ENCODE measurements at places on chromosomes 7 and 10.

- no peak for ATAC-seq
Observed at GRCh38 chr10:91528768-91529167, 104.1 kb downstream of the PPP1R3C start.

DNA sequence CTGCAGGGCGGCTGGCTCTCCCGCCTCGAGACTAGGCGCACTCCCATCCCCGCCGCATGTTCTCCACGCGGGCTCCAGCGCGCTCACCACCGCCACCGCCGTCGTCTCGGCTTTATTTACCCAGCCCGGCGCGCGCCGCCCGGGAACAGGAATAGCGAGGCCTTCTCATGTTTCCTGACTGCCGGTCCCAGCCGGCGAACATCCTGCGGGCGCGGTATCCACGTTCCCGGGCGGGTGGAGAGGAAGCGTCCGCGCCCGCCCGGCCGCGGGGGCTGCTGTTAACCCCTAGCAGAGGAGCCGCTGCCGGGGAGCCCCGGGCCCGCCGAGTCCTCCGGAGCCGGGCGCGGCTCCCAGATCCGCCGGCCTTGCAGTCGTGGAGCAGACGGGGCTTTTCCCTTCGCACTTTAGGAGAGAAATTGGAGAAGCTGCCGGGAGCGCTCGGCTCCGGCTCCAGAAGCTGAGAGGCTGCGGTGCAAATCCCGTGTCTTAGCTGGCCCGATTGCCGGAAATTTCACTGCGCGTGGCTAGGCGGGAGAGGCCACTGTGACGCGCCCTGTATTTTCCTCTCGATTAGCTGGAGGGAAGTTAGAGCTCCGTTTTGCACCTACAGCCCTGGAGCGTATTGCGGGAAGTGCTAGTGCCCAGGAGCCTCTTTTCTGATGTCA, at the start of gene MKX:
Gene MKX (minus strand): TSS at position 88 of the 665 bp plus-strand sequence. CDS start 2,404 bp downstream, outside the sequence.
- ATAC-seq, result no peak

GRCh38 chr10:9858816-9859215, 1158.9 kb upstream of the CELF2 start:
- no peak for ATAC-seq

DNA sequence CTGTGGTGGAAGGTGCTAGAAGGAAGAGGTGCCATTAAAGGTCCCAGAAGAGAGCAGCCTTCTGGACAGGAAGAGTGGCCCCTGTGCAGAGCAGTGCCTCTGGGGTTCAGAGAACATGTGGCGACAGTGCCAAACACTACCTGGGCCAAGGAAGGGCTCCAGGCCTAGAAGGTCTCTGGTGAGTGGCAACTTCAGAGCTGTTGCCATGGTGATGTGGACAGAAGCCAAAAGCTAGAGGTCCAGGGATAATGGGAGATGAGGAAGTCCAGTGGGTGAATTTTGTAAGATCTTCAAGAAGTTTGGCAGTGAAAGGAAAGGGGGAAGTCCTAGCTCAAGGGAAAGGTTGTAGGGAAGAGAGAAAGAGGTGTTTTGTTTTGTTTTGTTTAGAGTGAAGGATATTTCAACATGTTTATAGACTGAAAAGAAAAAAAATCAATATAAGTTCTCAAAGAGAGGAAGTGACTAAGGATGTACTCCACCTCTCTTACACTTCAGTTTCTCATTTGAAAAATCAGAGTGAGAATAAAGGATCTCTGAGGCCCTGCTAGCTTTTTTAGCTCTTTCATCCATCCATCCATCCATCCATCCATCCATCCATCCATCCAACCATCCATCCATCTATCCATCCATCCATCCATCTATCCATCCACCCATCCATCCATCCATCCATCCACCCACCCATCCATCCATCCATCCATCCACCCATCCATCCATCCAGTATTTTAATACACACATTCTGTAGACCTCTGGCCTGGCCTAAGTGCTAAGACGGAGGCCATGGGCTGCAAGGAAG, 77.1 kb upstream of the DUSP5 start:
- ATAC-seq, result no peak

DNA sequence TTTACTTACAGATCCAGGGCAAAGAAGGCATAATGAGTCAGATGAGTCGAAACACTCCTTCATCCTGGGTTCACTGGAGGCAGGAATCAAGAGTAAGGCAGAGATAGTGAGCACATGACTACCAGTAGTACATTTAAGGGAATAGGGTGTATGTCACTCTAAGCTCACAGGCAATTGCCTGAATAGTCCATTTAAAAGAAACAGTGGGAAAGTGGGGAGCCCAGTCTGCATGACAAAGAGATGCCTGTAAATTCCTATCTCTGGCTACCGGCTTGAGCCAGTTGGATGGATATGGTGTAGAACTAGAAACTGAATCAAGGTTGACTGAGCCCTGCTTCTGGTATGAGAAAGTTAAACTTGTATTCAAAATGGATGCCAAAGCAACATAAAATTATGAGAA, 861.5 kb upstream of the ZWINT start:
- ATAC-seq, result no peak

GRCh38 chr7:87287738-87288341, 57.6 kb upstream of the CROT start:
- no peak for ATAC-seq

DNA sequence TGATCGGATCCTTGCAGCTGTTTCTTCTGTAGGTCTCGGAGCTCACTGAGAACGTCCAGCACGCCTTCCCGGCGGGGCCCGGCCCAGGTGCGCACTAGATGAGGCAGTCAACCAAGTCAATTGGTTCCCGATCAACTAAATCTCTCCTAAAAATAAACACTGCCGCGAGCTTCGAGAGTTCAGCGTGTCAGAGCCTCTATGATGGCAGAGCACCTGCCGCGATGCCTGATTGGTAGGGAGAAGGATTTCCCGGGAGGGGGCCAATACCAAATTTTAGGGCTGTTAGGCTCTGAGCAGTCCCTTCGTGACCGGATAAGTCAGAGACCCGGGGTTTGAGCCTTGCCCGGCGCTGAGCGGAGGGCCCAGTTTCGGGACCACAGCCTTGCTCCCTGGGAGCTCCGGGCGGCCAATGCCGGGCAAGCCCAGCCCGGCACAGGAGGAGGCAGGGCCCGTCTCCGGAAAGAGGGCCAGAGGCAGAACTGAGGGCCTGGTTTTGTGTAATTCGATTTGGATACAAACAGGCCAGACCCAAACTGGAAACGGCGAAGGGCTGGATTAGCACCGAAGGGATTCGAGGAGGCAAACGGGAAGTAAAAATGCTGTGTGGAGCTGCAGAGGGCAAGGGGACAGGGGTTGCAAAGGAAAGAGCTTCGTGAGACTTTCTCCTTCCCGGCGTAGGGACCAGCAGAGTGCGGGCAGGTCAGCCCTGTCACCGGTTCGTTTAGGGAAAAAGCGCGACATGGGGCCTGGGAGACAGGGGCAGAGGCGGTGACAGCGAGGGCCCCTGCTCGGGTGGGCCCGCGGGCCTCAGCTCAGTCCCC, 569 bp downstream of the SLC26A5 start:
- ATAC-seq, result no peak

- ATAC-seq, result peak; percentile 56
Observed at GRCh38 chr7:29091715-29092114, 54.6 kb downstream of the CPVL start.

GRCh38 chr10:109504401-109504800, 418.9 kb downstream of the XPNPEP1 start:
- ATAC-seq, result no peak

DNA sequence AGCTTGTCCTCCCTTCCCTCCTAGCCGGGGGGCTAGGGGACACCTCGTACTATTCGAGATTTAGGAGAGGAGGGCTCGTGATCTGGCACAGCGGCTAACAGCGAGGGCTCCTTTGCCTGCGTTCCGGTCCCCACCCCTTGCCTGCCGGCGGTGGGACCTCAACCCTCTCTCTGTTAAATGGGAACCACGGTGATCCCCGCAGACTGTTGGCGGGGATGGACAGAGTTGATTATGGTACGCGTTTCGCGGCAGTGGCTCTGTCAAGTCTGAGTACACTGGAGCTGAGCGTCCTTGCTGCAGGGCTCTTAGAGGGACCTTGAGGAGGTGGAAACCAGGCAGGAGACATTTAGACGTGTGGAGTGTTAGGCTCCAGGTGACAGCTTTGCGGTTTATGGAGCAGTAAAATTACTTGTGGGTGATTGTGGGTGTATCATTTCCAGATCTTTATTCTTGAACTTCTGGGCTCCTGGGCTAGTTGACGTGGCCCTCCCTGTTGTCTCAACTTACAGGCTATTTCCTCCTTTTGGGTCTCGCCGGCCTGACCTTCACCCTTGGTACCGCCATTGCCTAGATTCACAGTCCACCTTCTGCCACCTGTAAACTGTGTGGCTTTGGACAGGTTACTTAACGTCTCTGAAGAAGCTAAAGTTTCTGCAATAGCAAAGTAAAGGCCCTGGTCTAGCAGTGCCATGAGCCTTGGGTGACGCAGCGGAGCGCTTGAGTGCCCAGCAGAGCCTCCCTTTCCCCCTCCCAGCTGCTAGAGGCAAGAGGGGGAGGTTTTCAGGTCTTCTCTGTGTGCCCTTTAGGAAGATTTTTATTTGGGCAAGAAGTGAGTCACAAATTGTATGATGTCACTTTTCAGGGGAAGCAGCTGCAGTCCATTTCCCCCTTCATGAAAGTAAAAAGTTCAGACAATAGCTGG, 739 bp downstream of the CASP7 start:
- ATAC-seq, result peak; percentile 77

DNA sequence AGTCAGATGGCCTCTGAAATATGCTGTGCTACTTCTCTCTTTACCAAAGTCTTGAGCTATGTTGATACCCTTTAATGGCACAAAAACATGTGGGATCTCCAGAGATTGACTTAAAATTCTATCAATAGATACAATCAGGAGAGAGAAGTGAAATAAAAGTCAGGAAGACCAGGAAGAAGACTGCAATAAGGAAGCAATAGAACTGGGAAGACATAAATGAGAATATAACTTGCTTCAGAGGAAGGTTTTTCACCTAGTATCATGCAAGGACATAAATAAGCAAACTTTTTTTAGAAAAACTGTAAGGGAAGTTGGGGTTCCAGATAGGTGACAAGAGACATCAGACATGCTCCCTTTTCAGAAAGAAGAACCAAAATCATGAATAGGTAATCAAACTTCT, 227.3 kb downstream of the XPNPEP1 start:
- no peak for ATAC-seq

DNA sequence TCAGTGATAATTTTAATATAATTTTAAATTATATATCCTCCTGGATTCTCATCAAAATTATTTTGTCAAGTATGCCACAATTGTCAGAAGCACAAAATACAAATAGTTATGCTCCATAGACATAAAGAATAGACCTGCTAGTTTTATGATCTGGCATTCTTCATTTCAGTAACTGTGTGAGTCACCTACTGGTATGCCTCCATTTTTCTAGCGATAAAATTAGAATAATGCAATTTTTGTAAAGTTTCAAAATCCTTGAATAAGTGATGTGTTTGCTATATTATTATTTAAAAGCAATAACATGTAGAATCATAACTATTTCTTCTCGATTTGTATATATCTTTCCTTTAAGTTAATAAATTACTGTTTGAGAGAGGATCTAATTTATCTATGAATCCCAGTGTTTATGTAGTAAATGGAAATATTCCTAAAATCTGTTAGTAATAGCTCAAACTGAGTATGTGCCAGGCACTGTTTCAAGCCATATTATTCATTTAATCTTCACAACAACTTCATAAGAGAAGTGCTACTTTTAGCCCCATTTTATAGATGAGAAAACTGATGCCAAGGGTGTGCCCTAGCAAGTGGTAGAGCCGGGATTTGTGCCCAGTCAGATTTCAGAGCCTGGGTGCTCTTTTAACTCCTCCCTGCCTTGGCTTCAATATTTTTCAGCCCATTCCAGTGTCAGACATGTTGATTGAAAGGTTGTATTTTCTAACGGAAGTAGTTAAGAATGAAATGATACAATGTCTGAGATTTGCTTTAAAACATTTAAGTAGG, 38.4 kb downstream of the NET1 start:
- ATAC-seq, result no peak

GRCh38 chr7:40483630-40484029, 348.8 kb downstream of the SUGCT start:
- ATAC-seq, result no peak

GRCh38 chr10:23368816-23369640, 24.4 kb upstream of the C10orf67 start:
- peak; percentile 85 for ATAC-seq

DNA sequence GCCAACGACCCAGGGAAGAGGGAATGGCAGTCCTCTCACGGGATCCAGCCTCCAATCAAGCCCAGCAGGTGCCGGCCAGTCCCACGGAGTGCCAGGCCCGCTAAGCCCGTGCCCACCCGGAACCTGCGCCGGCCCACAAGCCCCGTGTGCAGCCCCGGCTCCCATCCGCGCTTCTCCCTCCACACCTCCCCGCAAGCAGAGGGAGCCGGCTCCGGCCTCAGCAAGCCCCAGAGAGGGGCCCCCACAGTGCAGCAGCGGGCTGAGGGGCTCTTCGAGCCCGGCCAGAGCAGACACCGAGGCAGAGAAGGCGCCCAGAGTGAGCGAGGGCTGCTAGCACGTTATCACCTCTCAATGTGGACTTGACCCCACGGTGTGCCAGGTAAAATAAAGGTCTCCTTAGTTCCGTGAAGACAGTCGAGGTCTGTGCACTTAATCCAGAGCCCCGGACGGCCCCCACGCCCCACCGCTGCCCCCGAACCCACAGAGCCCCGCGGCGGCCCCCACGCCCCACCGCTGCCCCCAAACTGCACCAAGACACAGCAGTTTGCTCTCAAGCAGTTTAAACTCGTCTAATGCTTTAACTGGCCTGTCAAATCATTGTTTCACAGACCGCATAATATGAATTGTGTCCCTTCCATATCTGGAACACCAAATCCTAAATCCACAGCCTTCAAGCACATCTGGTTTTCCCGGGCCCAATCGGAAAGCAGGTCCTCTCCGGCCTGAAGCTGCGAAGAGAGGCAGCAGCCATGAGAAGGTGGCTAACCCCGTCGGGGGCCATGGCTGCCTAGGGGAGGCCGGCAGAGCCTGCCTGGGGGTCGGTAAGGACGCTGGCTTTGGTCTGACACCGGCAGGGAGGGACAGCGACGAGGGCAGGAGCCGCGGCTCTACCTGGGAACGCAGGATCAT, 307.8 kb downstream of the PTPRN2 start:
- ATAC-seq, result no peak

GRCh38 chr7:116547347-116547746, 22.5 kb downstream of the CAV1 start:
- no peak for ATAC-seq

- no peak for ATAC-seq
Observed at GRCh38 chr7:64312826-64313225, 935 bp upstream of the ZNF736 start.

All from stimulated activated memory B cell treated with anti-CD40 and anti-IgM and Interleukin-4, amounts not matched to agents 10 μg/mL and 1 μg/mL and 100 μg/mL, for 72 hours (primary cell).